Stimulated activated CD8-positive, alpha-beta memory T cell treated with anti-CD3 and anti-CD28 coated beads, Interleukin-2, amount 100 ng/mL, for 48 hours (primary cell): ENCODE measurements at places on chromosomes 2 and 18.

DNA sequence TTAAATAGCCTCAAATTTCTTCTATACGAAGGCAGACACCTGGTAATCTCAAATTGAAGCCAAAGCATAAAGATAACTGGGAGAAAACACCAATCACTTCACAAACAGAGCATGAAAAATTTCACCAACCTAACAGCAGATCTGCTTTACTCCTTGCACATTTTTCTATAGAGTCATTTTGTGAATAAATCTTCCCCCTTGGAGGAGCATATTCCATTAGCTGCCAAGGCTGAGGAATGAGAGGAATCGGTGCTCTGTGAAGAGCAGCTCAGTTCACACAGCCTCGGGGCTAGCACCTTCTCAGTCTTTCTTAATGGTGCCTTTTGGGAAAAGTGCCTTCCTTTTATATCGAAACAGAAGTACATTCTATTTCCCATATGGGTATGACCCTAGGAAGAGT, 1313.7 kb upstream of the NRXN1 start:
- DNase-seq, result no peak

GRCh38 chr2:101688261-101688660, 9.2 kb upstream of the MAP4K4 start:
- no peak for DNase-seq

DNA sequence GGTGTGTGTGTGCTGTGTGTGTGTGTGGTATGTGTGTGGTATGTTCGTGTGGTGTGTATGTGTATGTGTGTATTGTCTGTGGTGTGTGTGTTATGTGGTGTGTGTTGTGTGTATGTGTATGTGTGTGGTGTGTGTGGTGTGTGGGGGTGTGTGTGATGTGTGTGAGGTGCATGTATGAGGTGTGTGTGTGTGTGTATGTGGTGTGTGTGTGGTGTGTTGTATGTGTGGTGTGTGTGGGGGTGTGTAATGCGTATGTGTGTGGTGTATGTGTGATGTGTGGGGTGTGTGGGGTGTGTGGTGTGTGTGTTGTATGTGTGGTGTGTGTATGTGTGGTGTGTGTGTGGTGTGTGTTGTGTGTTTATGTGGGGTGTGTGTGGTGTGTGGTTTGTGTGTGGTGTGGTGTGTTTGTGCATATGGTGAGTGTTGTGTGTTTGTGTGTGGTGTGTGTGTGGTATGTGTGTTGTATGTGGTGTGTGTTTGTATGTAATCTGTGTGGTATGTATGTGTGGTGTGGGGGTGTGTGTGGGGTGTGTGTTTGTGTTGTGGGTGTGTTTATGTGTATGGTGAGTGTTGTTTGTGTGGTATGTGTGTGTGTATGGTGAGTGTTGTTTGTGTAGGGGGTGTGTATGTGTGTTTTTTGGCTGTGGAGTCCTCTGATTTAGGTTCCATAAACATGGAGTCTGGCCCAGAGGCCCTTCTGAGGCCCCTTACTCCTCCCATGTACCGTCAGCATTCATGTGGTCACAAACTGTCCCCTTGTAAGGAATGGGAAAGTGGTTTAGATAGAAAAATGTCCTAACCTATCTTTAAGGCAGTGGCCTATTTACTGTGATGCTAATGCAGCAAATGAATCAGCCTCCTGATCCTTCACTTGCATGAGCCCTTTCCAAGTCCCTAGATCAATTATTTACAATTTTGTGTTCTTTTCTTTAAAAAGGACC, 116.0 kb downstream of the ALPK2 start:
- DNase-seq, result no peak

DNA sequence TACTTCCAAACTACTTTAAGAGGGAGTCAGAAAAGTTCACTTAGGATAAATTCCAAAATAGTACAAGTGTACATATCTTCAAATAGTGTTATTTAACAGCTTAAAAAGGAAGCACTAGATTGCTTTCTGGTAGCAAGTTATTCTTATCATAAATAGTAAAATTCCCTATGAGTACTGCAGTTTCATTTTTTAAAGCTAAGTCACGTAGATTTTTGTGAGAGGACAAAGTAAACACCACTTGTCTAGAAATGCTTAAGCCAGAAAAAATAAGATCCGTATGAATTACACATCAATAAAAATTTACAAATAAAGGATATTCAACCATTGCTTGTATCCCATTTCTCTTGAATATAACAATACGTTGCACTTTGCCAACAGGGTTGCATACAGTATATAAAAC, 19.2 kb downstream of the HNRNPLL start:
- no peak for DNase-seq

- no peak for DNase-seq
These were observed 23.8 kb upstream of the SMAD4 start for GRCh38 chr18:51006061-51006818.

DNA sequence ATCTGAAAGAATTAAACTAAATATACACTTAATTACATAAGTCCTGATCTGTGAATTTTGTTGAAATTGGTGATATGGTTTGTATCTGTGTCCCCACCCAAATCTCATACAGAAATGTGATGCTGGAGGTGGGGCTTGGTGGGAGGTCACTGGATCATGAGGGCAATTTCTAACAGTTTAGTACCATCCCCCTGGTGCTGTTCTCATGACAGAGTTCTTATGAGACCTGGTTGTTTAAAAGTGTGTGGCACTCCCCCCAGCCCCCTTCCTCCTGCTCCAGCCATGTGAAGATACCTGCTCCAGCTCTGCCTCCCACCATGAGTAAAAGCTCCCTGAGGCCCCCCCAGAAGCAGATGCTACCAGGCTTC, 18.7 kb downstream of the FEZ2 start:
- DNase-seq, result no peak

DNA sequence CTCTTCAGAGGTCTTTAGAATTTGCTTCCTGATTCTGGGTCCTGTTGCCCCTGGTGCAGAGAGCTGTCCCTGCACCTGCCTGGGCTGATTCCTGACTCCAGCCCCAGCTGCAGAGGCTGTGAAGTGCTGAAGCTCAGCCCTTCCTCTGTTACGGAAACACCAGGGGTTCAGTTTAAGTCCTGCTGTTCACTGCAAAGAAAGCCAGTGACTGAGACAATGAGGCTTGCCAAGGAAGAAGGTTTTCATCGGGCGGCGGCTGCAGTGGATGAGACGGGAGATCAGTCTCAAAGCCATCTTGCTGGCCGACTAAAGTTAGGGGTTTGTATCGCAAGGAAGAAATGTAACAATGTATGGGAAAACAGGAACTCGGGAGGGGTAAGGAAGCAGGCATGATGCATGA, 142.4 kb upstream of the ZNF236 start:
- no peak for DNase-seq

DNA sequence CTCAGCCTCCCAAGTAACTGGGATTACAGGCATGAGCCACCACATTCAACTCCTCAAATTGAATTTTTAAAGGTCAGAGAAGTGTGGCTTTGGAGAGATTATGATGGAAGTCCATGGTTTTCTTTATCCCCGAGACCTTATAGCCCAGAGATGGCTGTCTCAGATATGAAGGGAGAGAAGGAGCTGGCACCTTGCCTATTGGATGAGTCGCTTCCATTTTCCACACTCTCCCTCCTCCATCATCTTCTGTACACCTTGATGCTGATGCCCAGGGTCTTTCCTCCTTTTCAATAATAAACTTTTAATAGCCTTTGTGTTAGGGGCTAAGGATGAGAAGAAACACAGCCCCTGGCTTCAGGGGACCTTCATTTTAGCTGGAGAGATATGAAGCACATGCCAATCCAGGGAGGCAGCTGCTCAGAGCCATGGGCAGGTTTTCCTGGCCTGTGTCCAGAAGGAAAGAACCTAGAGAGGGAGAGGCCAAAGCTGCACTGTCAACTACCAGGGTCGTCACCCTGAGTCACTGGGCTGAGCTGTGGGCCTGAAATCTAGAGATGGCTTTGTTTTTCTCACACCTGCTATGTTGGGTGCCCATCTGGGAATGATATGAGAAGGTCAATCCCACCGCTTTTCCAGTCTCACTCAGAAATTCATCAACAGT, 146.0 kb upstream of the SERTAD2 start:
- no peak for DNase-seq

DNA sequence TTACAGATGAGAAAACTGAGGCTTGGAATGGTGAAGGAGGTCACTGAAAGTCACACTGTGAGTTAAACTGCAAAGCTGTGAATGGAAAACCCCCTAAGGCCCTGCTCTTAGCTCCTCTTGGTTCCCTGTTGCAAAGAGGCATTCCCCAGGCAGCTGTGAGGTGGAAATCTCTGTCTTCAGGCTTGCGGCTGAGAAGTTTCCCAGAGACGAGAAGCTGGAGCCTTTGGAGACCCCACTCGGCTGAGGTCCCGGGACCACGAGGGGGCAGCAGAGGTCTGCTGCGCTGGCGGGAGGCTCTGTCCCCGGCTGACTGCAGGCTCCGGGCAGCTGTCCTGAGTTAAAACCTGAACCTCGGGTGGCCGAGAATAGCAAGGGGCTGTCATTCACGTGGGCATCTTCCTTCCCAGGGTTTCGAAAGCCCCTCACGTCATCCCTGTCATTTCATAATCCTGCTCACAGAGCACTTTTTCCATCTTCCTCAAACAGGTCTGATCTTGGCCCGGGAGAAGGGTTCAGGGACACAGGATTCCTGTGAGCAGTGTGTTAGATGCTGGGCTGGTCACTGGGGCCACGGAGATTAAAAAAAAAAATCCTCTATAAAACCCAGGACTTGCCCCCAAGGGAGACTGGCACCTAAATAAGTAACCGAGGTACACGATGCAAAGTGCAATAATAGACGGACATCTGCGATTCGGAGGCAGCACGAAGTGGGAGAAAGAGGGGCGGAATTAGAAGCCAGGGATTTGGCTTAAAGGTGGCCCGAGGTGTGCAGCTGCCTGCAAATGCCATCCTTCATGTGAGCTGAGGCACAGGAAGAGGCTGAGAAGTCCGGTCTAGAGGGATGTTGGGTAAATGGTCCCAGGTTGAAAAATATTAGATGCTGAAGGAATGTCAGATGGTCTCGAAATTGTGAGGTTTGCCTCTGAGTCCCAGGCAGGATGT, 24.6 kb upstream of the ATOH8 start:
- peak; percentile 74 for DNase-seq

- no peak for DNase-seq
These were observed 158.8 kb upstream of the ARL4C start for GRCh38 chr2:234655706-234656105.

DNA sequence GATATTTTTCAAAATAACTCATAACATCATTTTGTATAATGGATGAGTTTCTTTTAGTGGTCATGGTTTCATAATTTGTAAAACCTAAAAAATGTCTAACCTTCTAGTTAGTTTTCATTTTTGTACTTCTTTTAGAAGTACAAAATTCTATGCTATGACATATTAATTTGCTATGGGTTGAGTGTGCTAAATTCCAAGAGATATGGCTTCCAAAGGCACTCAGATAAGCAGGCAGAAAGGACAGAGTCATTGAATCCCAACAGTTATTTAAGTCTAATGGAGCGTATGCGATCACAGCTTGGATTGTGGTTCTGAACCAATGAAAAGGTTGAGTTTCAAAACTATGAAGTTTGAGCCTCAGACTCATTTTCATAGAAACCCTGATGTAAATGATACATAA, 37.0 kb downstream of the GCG start:
- no peak for DNase-seq

GRCh38 chr18:25662272-25662671, 310.3 kb upstream of the ZNF521 start:
- DNase-seq, result no peak

- DNase-seq, result no peak
These were observed 39.4 kb downstream of the RNF144A start for GRCh38 chr2:6956566-6956965.

DNA sequence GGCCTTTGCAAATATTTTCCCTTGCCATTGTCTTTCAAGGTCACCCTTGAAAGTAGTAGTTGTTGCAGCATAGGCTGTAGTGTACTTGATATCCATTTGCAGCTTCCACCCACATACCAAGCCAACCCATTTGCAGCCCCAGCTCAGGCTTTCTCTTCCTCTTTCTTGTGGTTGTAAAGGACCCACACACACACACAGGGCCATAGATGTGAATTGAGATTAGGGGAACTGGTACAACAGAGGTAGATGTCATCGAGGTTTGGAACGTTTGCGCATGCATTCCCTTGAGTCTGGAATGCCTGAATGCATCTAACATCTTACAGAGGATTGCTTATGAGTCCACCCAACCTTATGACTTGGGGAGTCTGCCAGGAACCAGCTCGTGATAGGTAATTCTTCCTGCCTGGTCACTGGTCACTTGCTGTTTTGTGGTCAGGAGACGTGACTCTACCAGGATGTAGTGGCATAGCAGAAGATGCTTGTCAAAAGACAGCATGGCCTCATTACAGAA, 91.9 kb downstream of the MRPS9 start:
- DNase-seq, result no peak

- DNase-seq, result no peak
These were observed 61.2 kb upstream of the IGFBP2 start for GRCh38 chr2:216571909-216572513.

- no peak for DNase-seq
These were observed 1690.7 kb upstream of the TMEFF2 start for GRCh38 chr2:193885419-193885818.

DNA sequence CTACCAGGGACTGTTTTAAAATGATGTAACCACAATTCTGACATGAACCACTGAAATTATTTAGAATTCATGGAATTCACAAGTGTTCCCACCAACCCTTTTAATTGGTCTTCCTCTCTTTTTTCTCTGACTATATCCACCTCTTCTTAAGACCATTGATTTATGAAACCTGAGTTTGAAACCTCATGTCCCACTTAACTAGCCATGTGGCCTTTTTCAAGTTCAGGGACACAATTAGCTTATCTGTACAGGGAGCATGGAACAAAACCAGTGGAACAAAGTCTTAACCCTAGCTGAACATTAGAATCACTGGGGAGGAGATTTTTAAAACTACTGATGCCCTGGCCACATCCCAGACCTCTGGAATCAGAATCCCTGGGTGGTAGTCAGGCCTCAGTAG, 41.6 kb upstream of the TMEM163 start:
- DNase-seq, result no peak

DNA sequence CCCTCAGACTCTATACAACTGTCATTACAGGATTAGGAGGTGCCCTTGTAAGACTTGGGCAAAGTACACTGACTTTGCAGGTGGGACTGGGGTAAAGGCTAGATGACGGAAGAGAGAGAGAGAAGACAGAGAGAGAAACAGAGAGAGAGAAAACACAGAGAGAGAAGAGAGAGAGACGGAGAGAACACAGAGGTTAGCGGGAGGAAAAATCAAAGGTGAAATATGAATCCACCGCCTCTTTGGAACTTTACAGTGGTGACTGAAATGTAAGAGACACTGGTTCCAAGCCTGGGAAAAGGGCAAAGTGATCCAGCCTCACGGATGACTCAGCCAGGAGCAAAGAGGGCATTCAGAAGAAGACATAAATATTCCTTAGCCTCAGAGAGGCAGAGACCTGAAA, 25.1 kb upstream of the CAB39 start:
- DNase-seq, result no peak

DNA sequence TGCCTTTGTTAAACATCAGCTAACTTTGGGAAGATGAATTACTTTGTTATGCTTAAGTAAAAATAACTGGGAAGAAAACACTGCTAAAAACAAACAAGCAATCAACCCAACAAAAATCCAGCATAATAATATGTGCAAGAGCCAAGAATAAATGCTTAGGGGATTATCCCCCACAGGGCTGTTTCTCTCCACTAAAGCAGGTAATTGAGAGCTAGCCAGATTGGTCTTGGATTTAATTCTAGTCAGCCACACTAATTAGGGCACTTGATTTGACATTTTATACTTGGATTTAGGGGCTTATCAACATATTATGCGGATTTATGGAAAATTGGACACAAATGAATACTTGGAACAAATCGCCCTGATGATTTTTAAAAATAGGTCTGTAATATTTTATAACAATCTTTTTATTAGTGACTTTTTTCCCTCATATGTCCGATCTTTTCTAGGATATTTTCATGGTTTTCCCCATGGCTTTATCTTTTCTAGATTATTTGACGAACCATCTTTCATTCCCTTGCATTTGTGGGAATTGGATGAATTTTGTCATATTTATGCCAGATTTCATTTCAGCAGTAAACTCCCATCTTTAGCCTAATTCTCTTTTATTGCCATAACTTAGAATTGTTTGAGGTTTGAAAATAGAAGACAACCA, 199.1 kb upstream of the NXPH2 start:
- no peak for DNase-seq
